ENCODE measurements at places on chromosomes 6 and 20.
A peak's percentile ranks its signal among the peaks of the same experiment; 100 is the strongest.

- DNase-seq = no peak
Observed at GRCh38 chr20:49291200-49291599, 13.3 kb upstream of the ZNFX1 start.

DNA sequence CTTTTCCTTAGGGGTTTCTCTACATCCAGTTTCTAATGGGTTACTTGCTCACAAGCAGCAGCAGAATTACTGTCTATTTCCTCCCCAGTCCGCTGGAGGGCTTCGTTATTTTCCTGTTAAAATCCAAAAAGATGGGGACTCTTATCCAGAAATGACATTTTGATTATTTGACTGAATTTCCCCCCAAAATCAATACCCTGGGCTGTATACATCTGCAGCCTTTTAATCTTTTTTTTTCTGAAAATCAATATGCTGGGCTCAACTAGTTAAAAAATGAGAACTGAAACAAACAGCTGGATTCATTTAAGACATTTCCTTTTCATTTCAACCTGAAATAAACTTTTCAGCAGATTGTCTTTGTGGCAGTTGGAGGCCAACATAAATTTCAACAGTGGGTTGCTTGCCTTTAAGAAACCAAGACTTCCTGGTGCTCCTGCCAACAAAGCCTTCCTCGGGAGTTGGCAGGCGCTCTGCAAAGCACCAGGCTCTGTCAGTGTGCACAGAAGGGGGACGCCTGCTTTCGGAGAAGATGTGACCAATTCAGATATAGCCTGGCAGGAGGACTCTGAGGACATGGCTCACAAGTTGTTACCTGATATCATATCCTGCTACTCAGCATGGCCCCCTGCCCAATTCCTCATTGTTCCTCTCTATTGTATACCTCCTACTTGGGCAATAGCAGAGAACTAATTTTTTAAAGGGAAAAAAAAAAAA lies 204.7 kb upstream of the ARG1 start:
- peak; percentile 67 for DNase-seq

GRCh38 chr6:15661853-15662325 lies 939 bp downstream of the DTNBP1 start:
- no peak for DNase-seq

- no peak for DNase-seq
Observed at GRCh38 chr20:45432294-45432693, 16.4 kb downstream of the PIGT start.

DNA sequence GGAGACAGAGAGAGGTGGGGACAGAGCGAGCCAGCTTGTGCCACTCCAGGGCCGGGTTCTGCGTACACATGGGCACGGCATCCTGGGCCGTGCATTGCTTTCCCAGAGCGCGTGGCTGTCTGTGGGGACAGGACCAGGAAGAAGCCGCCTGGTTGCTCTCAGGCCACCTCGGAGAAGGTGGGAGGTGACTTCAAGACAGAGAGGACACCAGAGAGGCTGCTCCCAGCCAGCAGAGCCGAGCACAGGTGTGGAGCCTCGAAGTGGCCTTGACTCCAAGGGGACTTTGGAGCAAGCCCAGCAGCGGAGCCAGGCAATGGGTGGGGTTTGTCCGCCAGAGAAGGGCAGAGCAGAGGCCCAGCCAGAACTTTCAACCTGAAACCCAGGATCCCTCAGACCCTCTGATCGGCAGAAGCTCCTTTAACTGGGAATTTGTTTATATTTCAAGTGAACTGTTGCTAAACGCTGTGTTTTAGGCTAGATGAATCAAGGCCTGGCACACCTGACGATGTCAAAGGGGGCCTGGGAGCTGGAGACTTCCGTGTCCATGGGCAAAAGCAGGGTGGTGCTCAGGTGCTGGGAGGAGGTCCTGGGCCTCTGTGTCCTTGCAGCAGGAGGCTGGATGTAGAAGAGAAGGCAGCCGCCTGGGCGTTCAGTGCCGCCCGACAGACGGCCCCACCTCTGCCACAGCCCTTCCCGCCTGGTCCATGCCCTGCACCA lies 262.1 kb downstream of the DLL1 start:
- DNase-seq = no peak

GRCh38 chr20:18738055-18738454 lies 75.5 kb upstream of the SCP2D1 start:
- peak; percentile 66 for DNase-seq

- no peak for DNase-seq
Observed at GRCh38 chr20:16707674-16708073, 22.2 kb upstream of the SNRPB2 start.

GRCh38 chr6:90458353-90459224 lies 128.3 kb downstream of the MAP3K7 start:
- no peak for DNase-seq

DNA sequence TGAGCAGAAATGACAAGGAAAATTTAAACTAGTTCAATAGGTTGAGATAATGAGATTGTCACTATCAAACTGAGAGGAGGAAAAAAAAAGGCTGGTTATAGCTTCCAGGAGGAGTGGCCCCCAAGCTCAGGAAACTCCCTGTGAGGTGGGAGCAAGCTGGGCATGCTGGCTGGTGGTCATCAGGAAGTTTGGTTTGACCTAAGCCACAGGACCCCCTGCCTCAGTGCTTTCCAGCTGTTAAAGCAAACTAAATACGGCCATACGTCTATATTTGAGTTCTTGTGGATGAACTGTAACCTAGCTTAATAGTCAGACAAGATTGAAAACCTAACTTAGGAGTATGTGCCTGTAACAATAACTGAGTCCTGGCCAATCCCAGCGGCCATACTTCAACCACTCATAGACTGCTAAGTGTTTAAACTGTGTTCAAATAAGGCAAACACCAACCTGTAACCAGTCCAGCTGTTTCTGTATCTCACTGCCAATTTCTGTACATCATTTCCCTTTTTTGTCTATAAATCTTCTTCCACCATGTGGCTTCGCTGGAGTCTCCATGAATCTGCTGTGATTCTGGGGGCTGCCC lies 24.6 kb upstream of the ZBTB24 start:
- no peak for DNase-seq

DNA sequence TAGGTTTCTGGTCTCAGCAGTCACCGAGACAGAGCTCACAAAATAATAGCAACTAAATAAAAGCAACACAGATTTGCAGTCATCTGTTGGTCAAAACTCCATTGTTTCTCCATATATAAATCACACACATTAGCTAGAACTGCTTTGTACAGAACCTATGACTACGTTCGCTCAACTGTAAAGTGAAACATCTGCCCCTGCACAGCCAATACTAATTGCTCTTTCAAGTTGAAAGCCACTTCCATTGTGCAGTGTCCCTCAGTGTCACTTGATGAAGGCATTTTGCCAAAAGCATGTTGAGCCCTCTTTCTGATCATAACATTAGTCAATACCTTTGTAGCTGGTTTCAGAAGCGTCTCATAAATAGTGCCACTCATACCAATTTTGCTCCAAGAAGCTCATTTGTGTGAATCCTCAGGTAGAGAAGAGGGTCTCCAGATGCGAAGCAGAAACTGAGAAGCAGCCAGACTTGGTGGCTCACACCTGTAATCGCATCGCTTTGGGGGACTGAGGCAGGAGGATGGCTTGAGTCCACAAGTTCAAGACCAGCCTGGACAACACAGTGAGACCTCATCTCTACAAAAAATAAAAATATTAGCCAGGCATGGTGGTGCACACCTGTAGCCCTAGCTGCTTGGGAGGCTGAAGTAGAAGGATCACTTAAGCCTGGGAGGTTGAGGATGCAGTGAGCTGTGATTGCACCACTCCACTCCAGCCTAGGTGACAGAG lies 68.9 kb downstream of the PERP start:
- DNase-seq = no peak

DNA sequence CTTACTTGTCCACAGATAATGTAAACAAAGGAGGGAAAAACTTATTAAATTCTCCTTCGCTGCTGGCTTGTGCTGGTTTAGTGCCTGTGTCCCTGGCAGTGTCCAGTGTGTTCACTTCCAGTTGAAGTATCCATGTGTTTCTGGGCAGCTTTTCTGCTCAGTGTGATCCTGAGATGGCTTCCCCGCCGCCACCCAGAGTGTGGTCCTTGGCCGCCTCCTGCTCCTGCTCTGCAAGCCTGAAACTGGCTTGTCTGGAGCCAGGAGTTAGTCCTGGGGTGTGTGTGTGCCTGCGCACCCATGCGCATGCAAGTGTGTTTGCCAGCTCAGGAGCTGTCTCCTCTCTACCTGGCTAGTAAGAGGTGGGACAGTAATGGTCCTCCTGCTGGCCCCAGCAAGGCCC lies 7.2 kb downstream of the BTBD3 start:
- DNase-seq = no peak

- DNase-seq = peak; percentile 57
Observed at GRCh38 chr6:56708810-56709597, 66.3 kb upstream of the DST start.

GRCh38 chr6:150286912-150287311 lies 81.9 kb upstream of the IYD start:
- no peak for DNase-seq

DNA sequence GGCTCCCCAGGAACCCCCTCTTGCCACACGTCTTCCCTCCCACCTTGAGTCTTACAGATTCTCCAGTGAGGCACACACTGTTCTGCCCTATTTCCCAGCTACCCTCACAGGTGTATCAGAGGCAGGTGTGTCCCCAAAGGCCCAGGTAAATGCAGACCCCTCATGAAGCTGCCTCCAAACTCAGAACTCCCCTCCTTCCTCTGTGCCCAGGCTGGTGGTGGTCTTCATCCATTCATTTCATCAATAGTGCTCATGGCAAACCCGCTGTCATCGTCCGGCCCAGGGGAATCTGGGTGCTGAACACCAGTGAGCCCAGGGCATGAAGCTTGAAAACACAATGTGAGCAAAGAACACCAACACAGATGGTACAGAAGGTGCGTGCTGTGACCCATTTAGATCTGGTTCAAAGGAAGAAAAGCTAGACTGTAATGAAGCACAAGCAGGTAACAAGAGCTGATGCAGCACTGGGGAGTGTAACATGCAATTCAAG lies 213.1 kb downstream of the SYNDIG1 start:
- DNase-seq = no peak

DNA sequence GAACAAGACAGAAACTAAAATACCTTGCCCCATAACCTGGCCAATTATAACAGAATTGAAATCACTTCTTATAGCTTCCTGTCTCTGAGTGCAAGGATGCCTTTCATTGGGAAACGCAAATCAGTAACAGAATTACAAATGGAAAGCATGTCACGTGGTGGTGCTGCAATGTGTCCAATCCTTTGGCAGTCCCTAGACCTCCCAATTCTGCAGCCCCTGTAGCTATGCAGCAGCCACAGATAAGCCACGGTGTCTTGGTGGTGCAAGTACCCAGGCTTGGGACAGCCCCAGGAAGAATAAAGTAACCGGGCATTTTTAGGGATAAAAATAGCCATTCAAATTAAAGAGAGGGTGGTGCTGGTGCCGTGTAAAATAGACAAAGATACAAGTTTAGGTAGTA lies 134.6 kb upstream of the CCN2 start:
- DNase-seq = no peak

GRCh38 chr6:164262348-164262747 lies 847.8 kb downstream of the QKI start:
- no peak for DNase-seq

DNA sequence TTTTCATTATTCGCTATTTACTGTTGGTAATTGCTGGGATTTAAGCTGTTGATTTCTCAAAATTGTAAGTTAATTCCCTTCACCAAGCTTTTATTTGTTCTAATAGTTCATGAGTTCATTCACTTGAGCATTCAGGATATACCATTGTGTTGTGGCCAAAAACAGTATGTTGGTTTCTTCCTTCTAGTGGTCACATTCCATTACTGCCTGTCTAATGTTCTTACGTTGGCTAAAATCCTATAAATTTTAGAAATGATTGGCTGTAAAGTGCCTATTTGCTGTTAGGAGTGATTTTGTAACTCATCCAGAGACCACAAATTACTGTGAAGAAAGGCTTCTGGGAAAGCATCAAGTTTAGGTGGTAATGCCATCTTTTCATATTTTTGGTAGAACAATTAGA lies 76.3 kb downstream of the FARS2 start:
- peak; percentile 14 for DNase-seq

GRCh38 chr6:127748290-127748689 lies 152.6 kb downstream of the THEMIS start:
- no peak for DNase-seq

- DNase-seq = peak; percentile 62
Observed at GRCh38 chr20:46752728-46753127, 43.3 kb downstream of the SLC2A10 start.

DNA sequence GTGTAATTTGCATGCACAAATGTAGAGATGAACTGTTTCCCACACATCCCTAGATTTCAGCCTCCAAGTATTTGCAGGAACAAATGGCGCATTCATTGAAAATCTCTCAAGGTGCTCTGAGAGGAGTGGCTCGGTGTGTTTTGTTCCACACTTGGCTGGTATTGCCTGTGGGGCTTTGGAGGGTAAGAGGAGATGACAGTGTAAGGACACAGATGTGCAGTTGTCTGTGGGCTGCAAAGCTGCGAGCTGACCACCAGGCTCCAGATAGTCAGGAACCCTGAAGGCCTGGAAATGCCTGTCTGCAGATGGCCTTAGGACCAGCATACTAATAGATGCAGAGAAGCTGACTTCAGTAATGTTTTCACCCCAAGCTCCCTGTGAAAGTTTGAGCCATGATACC lies 57.7 kb upstream of the PBOV1 start:
- DNase-seq = no peak

DNA sequence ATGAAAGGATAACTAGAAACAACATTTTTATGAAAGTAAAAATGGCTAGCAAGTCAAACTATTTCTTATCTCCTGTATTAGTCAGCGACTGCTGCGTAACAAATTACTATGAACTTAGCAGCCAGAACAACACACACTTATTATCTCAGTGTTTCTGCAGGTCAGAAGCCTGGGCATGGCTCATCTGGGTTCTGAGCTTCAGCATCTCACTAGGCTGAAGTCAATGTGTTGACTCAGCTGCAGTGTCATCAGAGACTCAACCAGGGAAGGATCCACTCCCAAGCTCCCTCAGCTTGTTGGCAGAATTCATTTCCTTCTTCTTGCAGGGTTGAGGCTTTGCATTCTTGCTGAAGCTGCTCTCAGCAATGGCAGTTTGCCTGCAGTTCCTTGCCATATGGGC lies 33.2 kb upstream of the IGF2R start:
- peak; percentile 40 for DNase-seq

DNA sequence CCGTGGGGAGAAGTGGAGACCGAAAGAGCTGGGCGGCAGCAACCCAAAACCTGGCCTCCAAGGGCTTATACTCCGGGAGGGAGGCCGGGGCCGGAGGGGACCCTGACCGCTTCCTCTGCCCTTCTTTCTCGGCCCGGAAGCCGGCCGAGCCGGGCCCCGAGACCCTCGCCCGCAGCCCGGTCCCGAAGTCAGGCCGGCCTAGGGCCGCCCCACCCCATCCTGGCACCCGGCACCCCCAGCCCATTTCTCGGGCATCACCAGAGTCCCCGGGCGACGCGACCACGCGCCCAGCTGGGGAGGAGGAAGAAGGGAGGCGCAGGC lies 572 bp upstream of the ZDHHC14 start:
- DNase-seq = peak; percentile 14

DNA sequence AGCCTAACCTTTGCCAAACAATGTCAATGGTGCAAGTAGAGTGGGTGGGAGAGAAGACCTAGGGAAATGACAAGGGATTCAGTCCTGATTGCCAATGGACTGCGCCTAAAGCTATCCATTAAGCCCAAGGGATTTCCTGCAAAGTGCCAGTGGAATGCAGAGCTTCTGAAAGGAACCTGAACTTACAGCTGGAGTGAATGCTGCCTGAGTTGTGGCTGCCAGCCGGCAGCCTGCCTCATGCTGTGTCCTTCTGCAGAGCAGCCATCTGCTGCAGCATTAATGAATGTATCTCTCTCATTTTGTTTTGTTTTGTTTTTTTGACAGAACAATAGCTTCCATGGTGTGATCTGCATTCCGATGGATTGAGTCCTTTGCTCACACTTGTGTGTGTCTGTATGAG lies 44.7 kb downstream of the SLC35F1 start:
- no peak for DNase-seq

All from AG20443 (cell line).